ENCODE measurements at places on chromosomes 2 and 18.

GRCh38 chr2:120785228-120785966 is 49.7 kb downstream of the GLI2 start:
- DNase-seq, result no peak

GRCh38 chr2:174577967-174578589 is 19.5 kb downstream of the WIPF1 start:
- peak; percentile 21 for DNase-seq

DNA sequence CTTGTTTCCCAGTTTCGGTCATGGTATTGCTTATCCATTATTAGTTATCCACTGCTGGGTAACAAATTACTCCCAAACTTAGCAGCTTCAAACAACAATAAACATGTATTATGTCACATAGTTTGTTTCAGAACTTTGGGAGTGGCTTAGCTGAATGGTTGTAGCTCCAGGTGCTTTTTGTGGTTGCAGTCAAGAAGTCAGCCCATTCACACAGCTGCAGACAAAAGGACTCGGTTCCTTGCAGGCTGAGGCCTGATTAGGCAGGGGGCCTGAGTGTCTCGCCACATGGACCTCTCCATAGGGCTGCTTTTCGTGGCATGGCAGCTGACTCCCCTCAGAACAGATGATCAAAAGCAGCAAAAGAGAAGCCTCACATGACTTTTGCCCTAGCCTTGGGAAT is 58.2 kb upstream of the ITGA4 start:
- no peak for DNase-seq

DNA sequence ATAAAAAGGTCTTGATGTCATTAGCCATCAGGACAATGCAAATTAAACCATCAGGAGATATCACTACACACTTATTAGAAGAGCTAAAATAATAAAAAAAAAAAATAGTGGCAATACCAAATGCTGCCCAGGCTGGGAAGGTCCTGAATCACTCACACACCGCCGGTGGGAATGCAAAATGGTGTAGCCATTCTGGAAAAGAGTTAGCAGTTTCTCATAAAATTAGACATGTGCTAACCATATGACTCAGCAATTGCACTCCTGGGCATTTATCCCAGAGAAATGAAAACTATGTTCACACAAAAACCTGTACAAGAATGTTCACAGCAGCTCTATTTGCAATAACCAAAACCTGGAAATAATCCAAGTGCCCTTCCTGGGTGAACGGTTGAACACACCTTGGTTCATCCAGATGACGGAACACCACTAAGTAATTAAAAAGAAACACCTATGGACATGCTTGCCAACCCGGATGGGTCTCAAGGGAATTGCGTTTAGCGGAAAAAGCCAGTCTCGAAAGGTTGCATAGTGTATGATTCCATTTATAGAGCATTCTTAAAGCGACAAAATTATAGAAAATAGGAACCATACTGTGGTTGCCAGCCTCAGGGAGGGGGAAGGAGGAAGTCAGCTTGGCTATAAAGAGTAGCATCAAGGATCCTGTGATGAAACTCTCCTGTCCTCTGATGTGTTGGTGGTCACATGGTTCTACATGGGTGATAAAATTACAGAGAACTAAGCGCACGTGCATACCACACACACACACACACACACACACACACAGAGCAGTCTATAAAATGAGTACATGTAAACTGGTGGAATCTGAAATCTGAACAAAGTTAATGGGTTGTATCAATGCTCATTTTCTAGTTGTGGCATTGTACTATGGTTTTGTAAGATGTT is 4.6 kb downstream of the MBP start:
- no peak for DNase-seq

- no peak for DNase-seq
Observed at GRCh38 chr2:132593171-132593570, 76.8 kb downstream of the LYPD1 start.

GRCh38 chr2:26246818-26247217 is 2.1 kb downstream of the HADHB start:
- DNase-seq, result no peak

DNA sequence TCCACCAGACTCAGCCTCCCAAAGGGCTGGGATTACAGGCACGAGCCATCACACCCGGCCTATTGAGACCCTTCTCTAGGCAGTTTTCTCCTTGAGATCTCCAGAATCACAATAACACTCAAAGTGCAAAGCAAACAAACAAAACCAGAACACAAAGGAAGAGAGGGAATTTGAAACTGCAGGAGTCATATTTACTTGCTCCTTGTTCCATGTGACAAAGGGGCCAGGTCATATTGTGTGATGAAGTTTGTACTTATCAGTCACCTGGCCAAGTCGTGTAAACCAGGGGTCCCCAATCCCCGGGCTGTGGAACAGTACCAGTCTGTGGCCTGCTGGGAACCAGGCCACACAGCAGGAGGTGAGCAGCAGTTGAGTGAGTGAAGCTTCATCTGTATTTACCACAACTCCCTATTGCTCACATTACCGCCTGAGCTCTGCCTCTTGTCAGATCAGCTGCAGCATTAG is 26.5 kb downstream of the SCYGR8 start:
- DNase-seq, result no peak

GRCh38 chr2:186503827-186504606 is 18.0 kb downstream of the ZC3H15 start:
- no peak for DNase-seq

DNA sequence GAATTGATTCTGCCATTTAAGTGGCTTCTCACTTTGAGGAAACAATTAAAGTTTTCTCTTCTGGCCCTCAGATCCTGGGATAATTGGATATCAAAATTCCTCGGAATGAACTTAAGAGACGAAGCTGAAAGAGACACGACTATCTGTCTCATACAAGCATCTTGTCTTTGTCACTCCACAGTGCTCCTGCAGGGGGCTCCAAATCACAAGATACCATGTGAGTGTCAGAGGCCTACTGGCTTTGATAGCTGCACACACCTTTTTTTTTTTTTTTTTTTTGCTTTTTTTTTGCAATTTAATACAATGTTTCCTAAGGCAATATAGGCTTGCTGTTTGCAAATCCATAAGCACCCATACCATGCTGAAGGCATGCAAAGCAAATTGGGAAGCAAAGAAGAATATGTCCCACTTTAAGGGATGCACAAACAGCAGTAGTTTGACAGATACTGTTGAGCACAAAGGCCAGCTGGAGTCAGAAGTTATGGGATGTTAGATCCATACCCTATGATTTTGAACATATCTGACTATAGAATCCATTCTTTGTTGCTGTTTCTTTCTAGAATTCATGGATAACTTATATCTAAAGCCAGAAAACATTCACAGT is 109.0 kb upstream of the CBLN2 start:
- no peak for DNase-seq

- no peak for DNase-seq
Observed at GRCh38 chr2:181623159-181623558, 33.7 kb downstream of the CERKL start.

DNA sequence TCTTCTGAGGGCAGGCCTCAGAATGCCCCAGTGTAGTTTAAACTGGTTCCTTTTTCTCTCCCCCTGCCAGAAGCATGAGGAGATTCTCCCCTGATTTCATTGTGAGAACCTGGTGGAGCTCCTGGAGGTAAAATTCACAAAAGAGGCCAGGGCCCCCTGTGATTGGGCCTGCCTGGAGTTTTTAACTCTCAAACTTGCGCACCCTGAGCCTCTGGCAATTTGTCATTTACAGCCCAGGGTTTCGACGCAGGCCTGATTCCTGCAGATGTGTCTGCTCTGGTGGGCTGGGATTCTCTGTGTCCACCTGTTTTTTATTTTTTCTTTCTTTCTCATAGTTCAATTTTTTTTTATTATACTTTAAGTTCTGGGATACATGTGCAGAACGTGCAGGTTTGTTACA is 157.9 kb downstream of the ASB1 start:
- DNase-seq, result no peak

- DNase-seq, result no peak
Observed at GRCh38 chr2:152161598-152161997, 14.0 kb downstream of the STAM2 start.

DNA sequence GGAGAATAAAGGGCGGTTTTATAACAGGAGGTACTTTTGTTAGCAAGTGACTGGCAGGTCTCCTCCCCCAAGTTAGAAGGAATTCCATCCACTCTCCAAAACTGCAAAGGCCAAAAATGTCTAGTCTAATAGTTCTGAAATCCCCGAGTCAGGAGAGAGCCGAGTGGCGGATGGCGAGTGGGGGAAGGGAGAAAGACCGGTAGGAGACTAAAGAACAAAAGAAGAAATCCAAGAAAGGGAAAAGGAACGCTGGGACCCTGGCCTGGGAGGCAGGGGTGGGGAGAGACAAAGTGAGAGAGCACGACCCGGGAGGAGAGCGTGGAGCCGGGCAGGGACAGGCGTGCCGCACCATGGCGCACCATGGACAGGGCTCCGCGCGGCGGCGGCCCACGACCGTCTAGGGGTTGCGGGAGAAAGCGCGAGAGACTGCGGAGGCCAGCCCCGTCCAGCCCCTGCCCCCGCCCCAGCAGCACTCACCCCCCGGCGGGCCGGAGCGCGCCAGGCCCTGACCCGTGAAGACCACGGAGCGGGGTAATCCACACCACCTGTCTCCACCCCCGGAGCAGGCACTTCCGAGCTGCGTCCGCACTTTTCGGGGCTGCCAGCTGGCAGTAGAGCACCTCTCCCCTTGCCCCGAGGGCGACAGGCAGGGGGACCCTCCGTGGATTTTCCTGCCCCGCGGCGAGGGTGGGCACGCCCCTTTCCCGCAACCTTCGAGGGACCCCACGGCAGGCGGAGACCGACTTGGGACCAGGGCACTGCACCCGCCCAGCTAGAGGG is 1.6 kb downstream of the CDH2 start:
- DNase-seq, result no peak

GRCh38 chr2:88892207-88892606 is 200.7 kb downstream of the RPIA start:
- DNase-seq, result no peak

GRCh38 chr2:237547841-237548416 is 18.4 kb upstream of the PRLH start:
- DNase-seq, result no peak

- DNase-seq, result no peak
Observed at GRCh38 chr2:229815342-229815741, 101.0 kb upstream of the DNER start.

DNA sequence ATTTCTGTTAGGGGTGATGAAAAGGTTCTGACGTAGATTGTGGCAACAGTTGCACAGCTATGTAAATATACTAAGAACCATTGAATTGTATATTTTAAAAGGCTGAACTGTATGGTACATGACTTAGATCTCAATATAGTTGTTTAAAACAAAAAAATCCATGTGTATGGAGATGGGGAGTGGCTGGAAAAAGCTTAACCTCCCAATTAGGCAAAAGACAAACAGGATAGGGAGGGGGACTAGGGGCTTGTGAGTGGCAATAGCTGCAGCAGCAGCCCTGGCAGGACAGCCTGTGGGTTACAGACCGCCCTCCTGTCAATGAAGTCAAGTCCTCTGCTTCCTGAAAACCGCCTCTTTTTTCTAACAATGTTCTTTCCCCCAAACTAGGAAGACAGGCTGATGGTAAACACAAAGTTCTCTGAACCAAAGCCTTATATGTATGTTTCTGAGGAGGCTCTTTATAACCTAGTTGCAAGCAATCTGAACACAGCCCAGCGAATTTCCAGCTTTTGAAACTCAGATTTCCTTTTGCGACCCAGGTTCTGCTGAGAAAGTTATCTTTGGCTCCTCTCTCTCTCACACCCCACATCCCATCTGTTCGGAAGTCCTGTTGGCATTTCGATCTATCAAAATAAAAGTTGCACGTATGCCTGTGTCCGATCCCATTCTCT is 10.3 kb downstream of the ATP8B1 start:
- DNase-seq, result no peak

DNA sequence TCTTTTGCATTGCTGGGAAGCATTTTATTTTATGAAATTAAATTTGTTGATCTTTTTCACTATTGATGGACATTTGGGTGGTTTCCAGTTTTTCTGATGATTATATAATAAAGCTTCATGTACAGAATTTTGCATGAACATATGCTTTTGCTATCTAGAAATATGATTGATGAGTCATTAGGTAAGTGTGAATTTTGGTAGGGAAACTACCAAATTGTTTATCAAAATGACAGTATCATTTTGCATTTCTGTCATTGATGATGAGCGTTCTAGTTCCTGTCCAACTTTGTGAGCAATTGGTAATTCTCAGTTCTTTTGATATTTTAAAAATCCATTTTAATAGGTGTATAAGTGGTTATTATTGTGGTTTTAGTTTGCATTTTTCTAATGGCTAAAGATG is 67.7 kb downstream of the TAF4B start:
- no peak for DNase-seq

DNA sequence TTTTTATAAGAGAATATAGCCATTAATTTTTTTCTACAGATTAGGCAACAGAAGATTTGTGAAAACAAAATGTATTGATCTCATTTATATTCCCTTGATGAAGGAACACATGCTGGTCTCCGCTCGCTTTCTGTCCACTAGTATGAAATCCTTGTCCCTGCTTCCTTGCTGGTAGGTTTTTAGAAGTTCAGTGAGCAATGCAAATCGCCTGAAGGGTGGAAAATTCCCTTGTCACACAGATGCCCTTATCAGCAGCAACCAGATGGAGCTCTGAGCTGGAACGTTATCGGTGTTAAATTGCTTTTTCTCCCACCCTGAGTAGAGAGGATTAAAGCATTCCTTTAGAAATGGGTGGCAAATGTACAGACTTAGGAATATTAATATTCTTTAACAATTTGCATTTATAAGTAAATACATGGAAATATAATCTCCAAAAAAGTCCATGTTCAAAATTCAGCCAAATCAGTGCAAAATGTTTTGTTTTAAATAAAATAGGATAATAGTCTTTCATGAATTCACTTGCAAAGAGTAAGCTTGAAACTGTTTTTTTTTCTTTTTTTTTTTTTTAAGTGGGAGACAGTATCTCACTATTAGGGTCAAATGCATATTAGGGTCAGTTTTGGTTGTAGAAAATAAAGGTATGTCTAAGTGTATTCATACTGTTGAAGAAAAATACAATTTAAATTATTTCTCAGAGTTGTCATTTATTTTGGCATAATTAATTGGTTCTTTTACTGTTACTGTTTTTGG is 164.0 kb upstream of the MYO3B start:
- no peak for DNase-seq

DNA sequence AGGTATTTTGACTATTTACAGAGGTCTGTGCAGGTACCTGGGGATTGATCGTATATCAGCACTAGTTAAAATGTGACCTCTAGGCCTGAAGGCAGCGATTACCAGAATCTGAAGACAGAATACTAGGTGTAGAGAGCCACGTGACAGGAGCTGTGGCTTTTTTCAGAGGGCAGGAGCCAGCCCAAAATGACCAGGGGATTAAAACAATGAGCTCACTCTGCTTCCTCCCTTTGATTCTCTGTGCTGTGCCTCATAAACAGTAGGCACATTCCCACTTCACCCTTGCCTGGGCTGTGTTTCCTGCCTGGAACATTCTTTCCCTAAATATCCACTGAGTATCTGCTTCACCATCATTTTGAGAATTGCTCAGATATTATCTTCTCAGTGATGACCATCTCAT is 15.2 kb downstream of the ITGAV start:
- no peak for DNase-seq

DNA sequence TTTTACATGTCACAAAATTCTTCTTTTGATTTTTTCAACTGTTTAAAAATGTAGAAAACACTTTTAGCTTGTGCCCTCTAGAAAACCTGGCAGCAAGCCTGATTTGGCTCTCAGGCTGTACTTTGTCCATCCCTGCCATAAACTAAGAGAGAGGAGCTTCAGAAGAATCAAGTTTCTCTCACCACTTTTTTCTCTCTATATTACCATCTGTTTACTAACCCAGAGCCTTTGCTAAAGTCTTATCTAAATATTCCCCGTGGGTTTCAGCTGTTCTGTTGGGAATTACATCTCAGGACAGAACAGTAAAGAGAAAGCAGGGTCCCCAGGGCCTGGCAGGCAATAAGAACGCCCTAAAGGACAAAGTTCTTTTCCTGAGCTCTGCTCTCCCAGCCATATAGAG is 409.1 kb upstream of the CRIM1 start:
- DNase-seq, result no peak
